ENCODE measurements at places on chromosomes 12 and 14. TPM values are rescaled to one million over a fixed set of nuclear protein-coding genes. Genes with fewer than 3 reads are reported as not detected.

Gene EAPP
- total RNA-seq = 34.9 TPM

Gene RPGRIP1
- total RNA-seq = not detected

DNA sequence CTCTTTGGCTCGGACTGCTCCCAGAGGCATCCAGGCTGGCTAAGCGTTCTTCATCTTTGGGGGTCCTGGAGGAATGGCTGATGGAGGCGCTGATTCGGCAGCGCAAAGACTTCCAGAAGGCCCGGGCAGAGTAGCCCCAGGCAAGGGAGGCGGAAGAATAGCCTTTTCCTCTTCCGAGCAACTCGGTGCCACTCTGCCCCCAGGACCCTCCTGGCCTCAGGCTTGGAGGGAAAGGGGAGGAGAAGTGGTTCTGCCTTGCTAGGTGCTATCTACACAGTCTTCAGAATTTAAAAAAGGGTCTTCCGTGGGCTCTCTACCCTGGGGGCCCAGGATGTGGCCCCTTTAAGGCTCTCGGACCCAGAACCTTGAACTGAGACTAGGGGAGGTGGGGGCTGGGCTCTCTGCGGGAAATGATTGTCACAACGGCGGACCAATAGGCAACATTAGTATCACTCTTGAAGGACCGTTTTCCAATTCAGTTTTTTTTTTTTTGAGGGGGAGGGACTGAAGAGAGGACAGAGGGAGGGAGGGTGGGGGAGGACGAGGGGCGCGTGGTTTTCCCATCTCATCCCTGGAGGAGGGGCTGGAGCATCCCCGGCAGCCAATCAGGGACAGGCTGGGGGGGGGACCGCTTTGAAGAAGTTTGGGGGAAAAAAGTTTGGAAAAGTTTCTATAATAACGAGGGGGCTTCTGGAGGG, at the start of gene NFATC4:
Gene NFATC4, plus strand, starts transcription at position 671 of the 698 bp plus-strand sequence. CDS start 157 bp downstream, outside the sequence.
- no peaks in the 10 kb centered on the region for H3K36me3 ChIP-seq
- H3K27me3 ChIP-seq = peaks cover 54% of the 10 kb centered on the region
- H3K4me1 ChIP-seq = peaks cover 20% of the 10 kb centered on the region
- no peak within 1 kb of the TSS for H3K27ac ChIP-seq
- no peak for DNase-seq

Gene IFNG-AS1
- 0.40 TPM for total RNA-seq

Gene CD4
- 324 TPM for total RNA-seq

Gene PSME1
- 397 TPM for total RNA-seq

Gene TESPA1
- total RNA-seq = 111 TPM

- no peaks in the 10 kb centered on the region for H3K27me3 ChIP-seq
- no peak overlapping the region for H3K27ac ChIP-seq
- no peak overlapping the region for H3K4me3 ChIP-seq
- H3K36me3 ChIP-seq = no peaks in the 10 kb centered on the region
These were observed 489.1 kb upstream of the SYT1 start for GRCh38 chr12:78375461-78375860.

Gene DLGAP5
- total RNA-seq = 95.8 TPM

Gene C14orf39
- total RNA-seq = not detected

DNA sequence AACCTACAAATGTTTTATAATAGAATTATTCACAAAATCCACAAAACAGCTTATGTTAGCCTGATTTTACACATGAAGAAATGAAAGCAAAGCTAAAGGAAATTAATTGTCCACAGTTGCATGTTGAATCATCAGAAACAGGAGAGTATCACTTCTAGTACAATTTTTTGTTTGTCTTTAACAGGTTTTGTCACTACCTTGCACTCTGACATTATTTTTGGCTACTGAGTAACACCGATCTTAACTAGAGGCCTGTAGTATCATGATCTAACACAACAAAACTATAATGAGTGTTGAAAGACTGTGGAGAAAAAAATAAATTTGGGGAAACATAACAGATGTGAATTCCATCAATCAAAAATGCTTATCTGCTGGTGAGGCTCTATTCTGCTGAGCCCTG, 60.1 kb downstream of the TAOK3 start:
- no peaks in the 10 kb centered on the region for H3K27me3 ChIP-seq
- H3K4me3 ChIP-seq = peak overlapping the region; percentile 5
- DNase-seq = no peak
- H3K27ac ChIP-seq = peak overlapping the region; percentile 51
- H3K4me1 ChIP-seq = peaks cover 45% of the 10 kb centered on the region

- no peak overlapping the region for H3K4me3 ChIP-seq
- no peaks in the 10 kb centered on the region for H3K4me1 ChIP-seq
- H3K36me3 ChIP-seq = no peaks in the 10 kb centered on the region
- no peak for DNase-seq
- H3K27me3 ChIP-seq = no peaks in the 10 kb centered on the region
These were observed 45.8 kb downstream of the SLCO1C1 start for GRCh38 chr12:20740972-20741371.

Gene TRIM9
- total RNA-seq = 0.20 TPM

- DNase-seq = no peak
- no peaks in the 10 kb centered on the region for H3K27me3 ChIP-seq
- H3K4me1 ChIP-seq = peaks cover 17% of the 10 kb centered on the region
These were observed 12.0 kb downstream of the TM7SF3 start for GRCh38 chr12:27002141-27002540.

Gene CEP170B
- 3.2 TPM for total RNA-seq

DNA sequence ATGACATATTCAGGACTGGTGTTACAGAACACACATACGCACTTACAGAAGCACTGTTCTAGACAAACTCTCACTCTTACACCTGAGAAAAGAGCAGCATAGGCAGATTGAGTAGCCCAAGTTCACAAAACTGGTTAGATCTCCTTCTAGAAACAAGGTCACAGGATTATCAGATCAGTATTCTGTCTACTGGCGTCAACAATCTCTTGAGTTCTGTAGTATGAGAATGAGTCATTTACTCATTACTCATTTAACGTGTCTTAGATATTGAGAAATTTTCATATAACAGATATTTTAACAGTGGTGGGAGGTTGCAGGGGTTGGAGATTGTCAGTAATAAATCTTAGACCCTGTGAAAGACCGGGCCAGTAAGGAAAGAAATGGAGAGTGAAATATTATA, 2.8 kb upstream of the TSPAN8 start:
- H3K4me3 ChIP-seq = no peak overlapping the region
- no peaks in the 10 kb centered on the region for H3K36me3 ChIP-seq
- no peaks in the 10 kb centered on the region for H3K27me3 ChIP-seq
- H3K4me1 ChIP-seq = no peaks in the 10 kb centered on the region

Gene ADAM20
- 0.13 TPM for total RNA-seq

- H3K36me3 ChIP-seq = no peaks in the 10 kb centered on the region
- no peak overlapping the region for H3K27ac ChIP-seq
- H3K4me1 ChIP-seq = peaks cover 7% of the 10 kb centered on the region
- no peak overlapping the region for H3K4me3 ChIP-seq
- DNase-seq = no peak
These were observed 44.0 kb downstream of the ACACB start for GRCh38 chr12:109160433-109160832.

Gene RBMS2
- total RNA-seq = 4.3 TPM

DNA sequence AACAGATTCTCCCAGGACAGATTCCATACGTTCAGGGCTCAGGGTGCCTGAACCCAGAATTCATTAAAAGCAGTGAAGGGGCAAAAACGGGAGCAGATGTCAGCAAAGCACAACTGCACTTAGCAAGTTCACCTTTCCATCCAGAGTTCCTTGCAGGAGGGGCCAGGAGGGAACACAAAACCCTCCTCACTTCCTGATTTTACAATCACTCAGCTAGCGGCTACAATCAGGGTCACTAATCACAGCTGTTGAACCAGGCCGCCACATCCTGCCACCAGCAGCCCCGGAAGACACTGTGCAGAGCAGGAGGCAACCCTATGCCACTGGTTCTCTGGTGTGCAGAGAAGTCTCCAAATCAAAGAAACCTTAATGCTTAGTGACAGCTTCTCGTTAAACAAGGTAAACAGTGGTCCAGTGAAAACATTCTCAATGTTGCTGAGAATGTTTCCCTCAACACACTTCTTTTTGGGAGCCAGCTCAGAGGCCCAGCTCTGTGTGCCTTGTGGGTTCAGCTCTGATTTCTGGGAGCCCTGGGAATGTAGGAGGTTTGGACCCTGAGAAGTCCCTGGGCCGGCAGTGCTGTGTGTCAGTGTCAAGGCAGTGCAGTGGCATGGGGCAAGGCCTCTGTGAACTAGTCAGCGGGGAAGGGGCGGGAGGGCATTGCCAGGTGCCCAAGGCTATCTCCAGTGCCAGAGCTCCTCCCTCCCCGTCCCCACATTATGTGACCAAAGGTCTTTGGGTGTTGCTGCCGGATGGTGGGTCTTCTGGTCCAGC, 54.5 kb downstream of the VCPKMT start:
- H3K27ac ChIP-seq = peak overlapping the region; percentile 100
- no peaks in the 10 kb centered on the region for H3K27me3 ChIP-seq
- H3K36me3 ChIP-seq = peaks cover 21% of the 10 kb centered on the region
- H3K4me3 ChIP-seq = peak overlapping the region; percentile 93

DNA sequence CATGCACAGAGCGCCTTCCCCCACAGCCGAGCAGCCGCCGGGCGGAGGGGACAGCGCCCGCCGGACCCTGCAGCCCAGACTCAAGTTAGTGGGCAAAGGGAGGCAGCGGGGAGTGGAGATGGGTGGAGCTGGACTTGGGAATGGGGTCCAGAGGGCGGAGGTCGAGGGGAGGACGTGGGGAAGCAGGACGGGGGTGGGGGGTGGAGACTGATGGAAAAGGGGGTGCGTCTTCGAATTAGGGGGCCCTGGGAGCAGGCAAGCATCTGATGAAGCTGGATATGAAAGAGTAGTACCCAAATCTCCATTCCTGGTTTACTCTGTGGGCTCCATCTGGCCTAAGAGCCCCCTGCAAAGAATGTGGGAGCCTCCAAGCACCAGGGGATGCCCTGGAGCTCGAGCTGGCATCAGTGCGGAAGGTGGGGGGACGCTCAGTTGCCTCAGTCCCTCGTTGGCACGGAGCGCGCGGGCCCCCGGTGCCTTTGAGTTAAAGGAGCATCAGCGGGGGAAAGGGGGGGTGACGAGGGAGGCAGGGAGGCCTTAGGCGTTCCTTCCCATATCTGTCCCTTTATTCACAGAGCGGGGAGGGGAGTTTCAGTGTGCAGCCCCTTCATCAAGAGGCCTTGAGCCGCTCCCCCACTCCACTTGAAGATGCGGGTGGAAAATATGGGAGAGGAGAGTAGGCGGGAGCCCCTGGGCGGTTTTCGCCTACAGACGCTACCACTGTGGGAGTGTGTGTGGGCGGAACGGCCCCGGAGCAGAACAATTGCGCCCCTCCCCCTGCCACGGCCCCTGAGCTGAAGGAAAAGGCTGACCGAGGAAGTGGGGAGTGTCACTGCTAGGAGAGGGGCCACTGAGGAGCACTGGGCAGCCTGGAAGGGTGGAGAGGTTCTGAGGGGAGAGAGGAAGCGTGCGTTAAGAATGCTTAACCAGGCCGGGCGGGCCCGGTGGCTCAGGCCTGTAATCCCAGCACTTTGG, 644 bp downstream of the NAB2 start:
- peak overlapping the region; percentile 81 for H3K4me3 ChIP-seq
- H3K27me3 ChIP-seq = no peaks in the 10 kb centered on the region
- peak; percentile 45 for DNase-seq
- peaks cover 17% of the 10 kb centered on the region for H3K36me3 ChIP-seq

Gene TGM1
- 4.0 TPM for total RNA-seq

GRCh38 chr12:99027461-99027860, 382.4 kb downstream of the APAF1 start:
- DNase-seq = no peak
- H3K4me1 ChIP-seq = no peaks in the 10 kb centered on the region
- no peak overlapping the region for H3K27ac ChIP-seq
- no peaks in the 10 kb centered on the region for H3K36me3 ChIP-seq

Gene IRAK4
- total RNA-seq = 46.0 TPM

- H3K27ac ChIP-seq = no peak overlapping the region
- no peak overlapping the region for H3K4me3 ChIP-seq
- no peaks in the 10 kb centered on the region for H3K27me3 ChIP-seq
- DNase-seq = no peak
- H3K4me1 ChIP-seq = no peaks in the 10 kb centered on the region
These were observed 591.3 kb downstream of the LRFN5 start for GRCh38 chr14:42198010-42198409.

- H3K4me3 ChIP-seq = no peak overlapping the region
- H3K27ac ChIP-seq = no peak overlapping the region
- peaks cover 2% of the 10 kb centered on the region for H3K4me1 ChIP-seq
- no peaks in the 10 kb centered on the region for H3K36me3 ChIP-seq
These were observed 33.6 kb downstream of the HCAR2 start for GRCh38 chr12:122669397-122670070.

- peaks cover 2% of the 10 kb centered on the region for H3K27me3 ChIP-seq
- no peaks in the 10 kb centered on the region for H3K4me1 ChIP-seq
- H3K27ac ChIP-seq = no peak overlapping the region
- no peak overlapping the region for H3K4me3 ChIP-seq
- no peaks in the 10 kb centered on the region for H3K36me3 ChIP-seq
- DNase-seq = no peak
These were observed 82.9 kb downstream of the CCDC60 start for GRCh38 chr12:119417440-119417839.

Gene GLIPR1L1
- not detected for total RNA-seq

GRCh38 chr12:21607701-21608100, 3.1 kb upstream of the GYS2 start:
- no peaks in the 10 kb centered on the region for H3K36me3 ChIP-seq
- H3K4me3 ChIP-seq = no peak overlapping the region
- no peak overlapping the region for H3K27ac ChIP-seq
- H3K27me3 ChIP-seq = peaks cover 3% of the 10 kb centered on the region
- no peaks in the 10 kb centered on the region for H3K4me1 ChIP-seq
- DNase-seq = no peak

GRCh38 chr12:3565985-3566384, 75.0 kb downstream of the PRMT8 start:
- H3K4me3 ChIP-seq = no peak overlapping the region
- no peak for DNase-seq
- no peak overlapping the region for H3K27ac ChIP-seq
- no peaks in the 10 kb centered on the region for H3K4me1 ChIP-seq
- no peaks in the 10 kb centered on the region for H3K36me3 ChIP-seq

GRCh38 chr12:6959058-6959804, 8.1 kb downstream of the PTPN6 start:
- H3K27me3 ChIP-seq = no peaks in the 10 kb centered on the region
- peaks cover 76% of the 10 kb centered on the region for H3K36me3 ChIP-seq
- peak overlapping the region; percentile 88 for H3K4me3 ChIP-seq
- peak; percentile 78 for DNase-seq

GRCh38 chr12:11508699-11509098, 113.3 kb upstream of the PRB2 start:
- peaks cover 8% of the 10 kb centered on the region for H3K27me3 ChIP-seq
- no peak overlapping the region for H3K27ac ChIP-seq
- no peak overlapping the region for H3K4me3 ChIP-seq
- no peaks in the 10 kb centered on the region for H3K36me3 ChIP-seq
- no peaks in the 10 kb centered on the region for H3K4me1 ChIP-seq
- no peak for DNase-seq

- no peak overlapping the region for H3K27ac ChIP-seq
- peak overlapping the region; percentile 71 for H3K4me3 ChIP-seq
- peaks cover 16% of the 10 kb centered on the region for H3K4me1 ChIP-seq
These were observed 1.2 kb downstream of the PITPNM2 start for GRCh38 chr12:123149501-123150274.

GRCh38 chr12:253116-253831, 9.4 kb downstream of the SLC6A13 start:
- no peak overlapping the region for H3K27ac ChIP-seq
- no peaks in the 10 kb centered on the region for H3K4me1 ChIP-seq
- no peaks in the 10 kb centered on the region for H3K36me3 ChIP-seq
- no peak for DNase-seq
- no peak overlapping the region for H3K4me3 ChIP-seq

- DNase-seq = no peak
- peaks cover 3% of the 10 kb centered on the region for H3K27me3 ChIP-seq
These were observed 14.6 kb upstream of the CACNB3 start for GRCh38 chr12:48803675-48804074.
